ENCODE measurements at places on chromosomes 12 and 14.

- peak; percentile 30 for DNase-seq
Observed at GRCh38 chr12:60148831-60149230, 553.0 kb downstream of the SLC16A7 start.

GRCh38 chr12:68391937-68392336 lies 59.8 kb upstream of the MDM1 start:
- DNase-seq = no peak

DNA sequence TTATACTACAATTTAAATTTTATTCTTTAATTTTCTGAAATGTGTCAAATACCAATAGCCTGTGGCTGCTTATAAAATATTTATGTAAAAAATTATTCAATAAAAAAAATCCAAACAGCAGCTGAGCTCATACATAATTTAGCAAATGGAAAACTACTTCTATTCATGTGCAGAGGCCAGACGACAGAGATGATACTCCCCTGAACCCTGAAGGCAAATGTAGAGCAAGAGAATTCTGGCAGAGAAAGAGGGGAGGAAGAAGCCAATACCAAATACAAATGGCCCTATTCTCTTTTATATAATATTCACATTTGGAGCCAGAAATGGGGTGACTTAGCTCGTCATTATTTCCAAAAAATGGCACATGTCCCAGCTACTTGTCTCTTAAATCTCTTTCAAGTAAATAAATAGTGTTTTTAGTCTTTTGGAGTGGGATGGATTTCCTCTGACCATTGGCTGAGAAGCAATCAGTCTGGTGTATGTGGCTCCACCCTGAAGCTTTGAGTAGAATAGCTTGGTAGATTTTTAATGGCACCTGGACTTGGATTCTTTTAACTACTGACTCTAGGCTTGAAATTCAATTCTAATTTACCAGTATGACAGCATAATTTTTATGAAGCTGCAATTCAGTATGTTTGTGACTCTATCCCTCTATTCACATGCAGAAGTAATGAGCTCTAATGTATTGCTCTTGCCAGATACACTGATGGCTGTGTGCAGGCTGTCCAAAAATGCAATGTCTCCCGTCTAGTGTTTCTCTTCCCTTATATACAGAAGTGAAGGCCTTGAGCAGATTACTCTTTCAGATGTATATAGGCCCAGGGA lies 113.4 kb upstream of the SCAF11 start:
- no peak for DNase-seq

- no peak for DNase-seq
Observed at GRCh38 chr12:570921-571794, 92.1 kb downstream of the NINJ2 start.

DNA sequence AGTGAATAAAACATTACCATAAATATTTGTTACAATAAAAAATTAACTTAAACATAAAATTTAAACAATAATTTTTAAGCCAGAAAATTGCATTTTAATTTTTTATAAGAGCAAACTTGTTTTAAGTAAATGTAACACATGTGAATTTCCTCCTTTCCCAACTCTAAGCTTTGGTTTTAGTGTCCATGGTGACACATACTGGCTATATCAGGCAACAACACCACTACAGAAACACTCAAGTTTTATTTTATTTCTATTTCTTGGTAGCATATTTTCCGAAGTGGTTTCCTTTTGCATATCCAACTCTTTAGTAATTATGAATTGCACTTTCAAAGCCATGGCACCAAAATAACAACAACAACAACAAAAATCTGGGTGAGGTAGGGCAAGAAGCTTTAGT lies 2.2 kb downstream of the NELL2 start:
- DNase-seq = no peak

GRCh38 chr12:20211981-20212421 lies 156.3 kb upstream of the PDE3A start:
- no peak for DNase-seq

DNA sequence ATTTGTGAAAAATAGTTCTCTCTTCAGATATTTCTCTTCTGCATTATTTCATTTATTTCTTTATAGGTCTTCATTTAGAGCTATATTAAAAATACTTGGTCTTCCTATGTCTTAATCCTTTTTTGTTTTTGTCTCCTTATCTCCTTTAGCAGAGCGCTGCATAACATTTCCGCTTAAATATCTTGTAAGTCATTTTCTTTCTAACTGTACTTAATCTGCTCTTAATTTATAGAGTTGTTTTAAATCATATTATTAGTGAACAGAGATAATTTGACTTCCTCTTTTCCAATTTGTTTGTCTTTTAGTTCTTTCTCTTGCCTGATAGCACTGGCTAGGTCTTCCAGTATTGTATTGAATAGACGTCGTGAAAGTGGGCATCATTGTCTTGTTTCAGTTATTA lies 18.0 kb downstream of the LUM start:
- no peak for DNase-seq

- no peak for DNase-seq
Observed at GRCh38 chr12:7241404-7242005, 52.0 kb downstream of the PEX5 start.

DNA sequence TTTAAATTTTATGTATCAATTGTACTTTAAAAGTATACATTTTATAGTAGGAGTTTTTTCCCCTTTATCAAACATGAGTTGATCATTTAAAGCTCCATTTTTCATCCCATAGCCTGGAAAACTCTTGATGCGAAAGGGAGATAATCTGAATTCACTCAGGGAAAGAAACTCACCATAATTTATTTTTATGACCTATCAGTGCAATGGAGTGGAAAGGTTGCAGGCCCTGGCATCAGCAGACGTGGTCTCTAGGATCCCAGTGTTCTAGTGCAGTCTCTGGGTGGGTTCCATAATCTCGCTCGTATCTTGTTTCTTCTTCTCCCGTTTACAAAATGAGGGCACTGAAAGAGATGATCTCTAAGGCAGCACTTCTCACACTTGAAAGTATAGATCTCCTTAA lies 85.0 kb downstream of the PTGER2 start:
- DNase-seq = no peak

DNA sequence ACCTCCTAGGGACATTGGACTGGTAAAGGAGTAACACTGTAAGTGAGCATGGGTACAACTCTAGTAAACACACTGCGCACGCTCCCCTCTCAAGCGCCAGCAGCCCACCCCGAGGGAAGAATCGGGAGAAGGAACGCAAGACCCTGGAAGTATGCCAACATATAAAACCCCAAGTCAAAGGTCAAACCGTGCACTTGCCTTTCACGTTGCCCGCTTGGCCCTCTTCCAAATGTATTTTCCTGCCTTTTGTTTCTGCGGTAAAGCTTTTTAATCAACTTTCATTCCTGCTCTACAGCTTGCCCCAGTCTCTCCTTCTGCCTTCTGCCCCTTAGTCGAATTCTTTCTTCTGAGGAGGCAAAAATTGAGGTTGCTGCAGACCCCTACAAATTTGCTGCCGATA lies 17.6 kb upstream of the CHST11 start:
- DNase-seq = no peak

DNA sequence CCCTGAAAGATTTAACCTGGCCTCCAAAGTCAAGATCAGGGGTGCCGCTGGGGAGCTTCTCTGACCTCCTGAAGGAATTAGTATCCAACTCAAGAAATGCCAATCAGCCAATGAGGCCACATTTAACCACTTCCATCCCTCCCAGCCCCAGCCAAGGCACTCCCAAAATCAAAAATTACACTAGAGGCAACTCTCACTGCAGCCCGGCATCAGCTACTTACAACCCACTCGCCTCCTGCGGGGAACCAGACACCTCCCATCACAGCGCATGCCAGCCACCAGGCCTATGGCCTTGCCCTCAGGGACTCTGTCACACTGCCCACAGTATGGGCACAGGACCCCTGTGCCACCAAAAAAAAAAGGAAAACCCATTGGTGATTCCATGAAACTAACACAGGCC lies 62.3 kb upstream of the DDX11 start:
- DNase-seq = no peak

DNA sequence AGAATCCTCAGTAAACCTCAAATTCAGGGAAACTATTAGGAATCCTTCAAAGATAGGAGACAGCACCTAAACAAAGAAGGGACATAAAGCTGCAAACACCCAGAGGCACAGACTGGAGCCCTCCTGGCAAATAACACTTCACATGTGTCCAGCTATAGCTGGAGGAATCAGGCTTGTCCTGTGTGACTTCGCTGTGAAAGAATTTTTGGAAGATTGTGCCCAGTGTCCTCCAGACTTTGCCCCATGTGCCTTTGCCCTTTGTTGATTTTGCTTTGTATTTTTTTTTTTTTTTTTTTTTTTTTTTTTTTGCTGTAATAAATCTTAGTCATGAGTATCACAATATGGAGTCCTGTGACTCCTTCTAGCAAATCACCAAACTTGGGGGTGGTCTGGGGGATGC lies 136.8 kb downstream of the KCNH5 start:
- DNase-seq = no peak

- DNase-seq = no peak
Observed at GRCh38 chr12:118327391-118327790, 45.3 kb downstream of the TAOK3 start.

DNA sequence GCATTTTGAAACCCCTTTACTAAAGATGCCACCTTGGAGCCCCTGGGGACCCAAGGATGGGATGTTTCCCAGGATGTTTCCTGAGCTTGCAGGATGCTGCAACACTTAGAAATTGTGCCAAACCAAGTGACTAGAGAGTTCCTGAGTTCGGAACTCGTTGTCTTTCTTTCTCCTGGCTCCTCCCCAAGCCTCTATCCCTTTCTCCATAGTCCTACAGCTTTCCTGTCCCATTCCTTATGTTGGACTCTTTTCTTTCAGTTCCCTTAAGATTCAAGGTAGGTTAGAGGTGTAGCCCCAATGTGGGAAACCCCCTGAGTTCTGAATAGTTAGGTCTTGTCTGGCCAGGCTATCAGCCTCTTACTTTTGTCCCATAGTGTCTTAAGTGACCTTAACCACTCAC lies 1.4 kb upstream of the KIF5A start:
- DNase-seq = no peak

- no peak for DNase-seq
Observed at GRCh38 chr12:32445356-32445755, 46.0 kb downstream of the FGD4 start.

DNA sequence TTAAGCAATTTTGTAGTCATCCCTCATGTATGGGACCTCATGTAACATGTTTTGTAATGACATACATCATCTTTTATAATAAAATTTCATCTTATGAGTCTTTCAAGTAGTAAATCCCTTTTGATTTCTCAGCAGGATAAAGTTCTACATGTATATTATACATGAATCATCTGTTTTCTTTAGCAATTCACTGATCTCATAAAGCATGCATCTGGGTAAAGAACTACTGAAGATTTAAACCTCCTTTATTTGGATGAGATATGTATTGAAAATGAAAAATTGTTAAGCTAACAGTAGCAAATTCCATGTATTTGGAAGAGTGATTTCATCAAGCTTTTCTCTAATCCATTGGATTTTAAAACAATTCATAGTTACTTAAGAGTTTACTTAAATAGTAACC lies 126.9 kb downstream of the KITLG start:
- DNase-seq = no peak

GRCh38 chr14:75650253-75651058 lies 10.2 kb downstream of the ERG28 start:
- no peak for DNase-seq

GRCh38 chr14:75751296-75751695 lies 90.2 kb downstream of the TTLL5 start:
- DNase-seq = no peak

DNA sequence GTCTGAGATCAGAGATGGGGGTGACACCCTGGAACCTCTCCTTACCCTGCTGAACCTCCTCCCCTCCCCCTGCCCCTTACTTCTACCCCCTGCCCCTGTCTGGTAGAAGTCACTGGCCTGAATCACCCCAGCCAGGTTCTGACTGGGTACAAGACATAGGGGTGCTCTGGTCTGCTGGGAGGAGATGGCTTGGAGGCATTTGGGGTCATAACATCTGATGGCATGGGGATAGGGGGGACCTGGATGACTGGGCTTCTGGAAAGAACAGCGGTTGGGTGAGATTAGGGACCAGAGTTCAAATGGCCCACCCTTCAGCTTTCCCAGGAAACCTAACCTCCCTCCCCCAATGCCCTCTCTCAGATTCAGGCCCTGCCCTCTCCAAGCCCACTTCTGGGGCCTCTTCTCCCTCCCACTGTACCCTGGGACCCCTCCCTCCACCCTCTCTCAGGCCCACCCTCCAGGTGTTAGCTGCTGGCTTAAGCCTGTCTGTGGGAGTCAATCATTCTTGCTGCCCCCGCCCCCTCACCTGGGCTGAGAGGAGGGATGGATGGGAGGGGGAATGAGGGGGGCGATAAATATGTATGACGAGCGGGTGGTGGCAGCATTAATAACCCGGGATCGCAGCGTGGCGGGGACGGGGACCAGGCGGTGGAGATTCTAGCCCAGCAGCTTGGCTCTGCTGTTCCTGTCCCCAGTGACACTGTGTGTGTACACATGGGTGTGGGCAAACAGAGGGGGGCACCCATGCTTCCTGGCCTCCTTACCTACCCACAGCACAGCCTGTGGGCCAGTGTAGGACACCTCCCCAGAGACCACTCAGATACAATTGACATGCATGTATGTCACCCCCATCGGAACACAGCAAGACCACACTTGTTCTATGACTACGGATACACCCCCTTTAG lies 5.9 kb downstream of the NXPH4 start:
- no peak for DNase-seq

- no peak for DNase-seq
Observed at GRCh38 chr12:115950959-115951358, 326.5 kb downstream of the MED13L start.

DNA sequence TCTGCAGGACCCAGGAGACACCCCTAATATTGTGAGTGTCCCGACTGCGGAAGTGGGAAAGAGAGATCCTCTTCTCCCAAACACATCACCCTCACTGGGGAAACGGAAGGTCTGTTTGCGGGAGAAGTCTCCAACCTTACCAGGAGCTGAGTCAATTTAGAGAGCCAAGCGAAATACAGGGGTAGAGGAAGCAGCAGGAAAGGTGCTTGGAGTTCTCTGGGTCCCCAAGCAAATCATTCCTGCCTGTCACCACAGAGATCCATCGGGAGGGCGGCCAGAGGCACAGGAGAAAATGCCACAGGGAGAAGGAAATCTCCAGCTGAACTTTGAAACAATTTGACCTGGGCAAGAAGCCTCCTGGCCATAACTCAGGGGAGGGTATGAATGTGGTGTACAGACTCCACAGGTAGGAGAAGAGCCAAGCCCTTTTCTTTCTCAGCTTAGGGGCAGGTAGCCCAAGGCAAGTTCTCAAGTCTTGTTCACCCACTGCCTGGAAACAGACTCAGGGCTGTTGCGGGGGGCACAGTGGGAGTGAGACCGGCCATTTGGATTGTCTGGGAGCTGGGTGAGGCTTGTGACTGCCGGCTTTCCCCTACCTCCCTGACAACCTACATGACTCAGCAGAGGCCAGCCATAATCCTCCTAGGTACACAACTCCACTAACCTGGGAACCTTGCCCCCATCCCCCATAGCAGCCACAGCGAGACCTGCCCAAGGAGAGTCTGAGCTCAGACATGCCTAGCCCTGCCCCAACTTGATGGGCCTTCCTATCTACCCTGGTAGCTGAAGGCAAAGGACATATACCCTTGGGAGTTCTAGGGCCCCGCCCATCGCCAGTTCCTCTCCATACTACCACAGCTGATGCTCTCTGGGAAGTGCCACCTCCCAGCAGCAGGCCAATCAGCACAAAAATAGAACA lies 211.9 kb upstream of the ARHGAP5 start:
- no peak for DNase-seq

Data from COLO829 (cell line).